NCI-H2081 treated with DMSO at 0.1 percent for 48 hours (cell line): ENCODE measurements at places on chromosomes 1 and 21.

- DNase-seq: peak; percentile 97
Measured at GRCh38 chr1:198935306-198935921, 296.6 kb downstream of the PTPRC start.

DNA sequence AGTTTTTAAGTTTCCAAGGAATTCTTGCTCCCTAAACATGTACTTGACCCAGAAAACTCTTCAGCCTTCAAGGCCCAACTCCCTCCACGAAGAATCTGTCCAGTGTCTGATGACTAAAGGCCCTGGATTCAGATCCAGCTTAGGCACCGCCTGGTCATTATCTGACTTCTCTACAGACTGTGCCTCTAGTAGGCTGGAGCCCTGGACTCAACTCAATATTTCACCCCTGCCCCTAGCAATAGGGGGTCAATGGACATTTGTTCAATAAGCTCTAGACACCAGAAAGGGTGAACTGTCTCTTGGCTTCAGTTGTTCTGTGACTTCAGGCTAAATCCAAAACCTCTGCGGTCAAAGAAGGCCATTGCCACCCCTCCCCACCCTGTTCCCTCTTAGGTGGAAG lies 34.5 kb downstream of the NUAK2 start:
- no peak for DNase-seq

GRCh38 chr1:51238034-51238403 lies 1.9 kb downstream of the RNF11 start:
- DNase-seq: no peak

DNA sequence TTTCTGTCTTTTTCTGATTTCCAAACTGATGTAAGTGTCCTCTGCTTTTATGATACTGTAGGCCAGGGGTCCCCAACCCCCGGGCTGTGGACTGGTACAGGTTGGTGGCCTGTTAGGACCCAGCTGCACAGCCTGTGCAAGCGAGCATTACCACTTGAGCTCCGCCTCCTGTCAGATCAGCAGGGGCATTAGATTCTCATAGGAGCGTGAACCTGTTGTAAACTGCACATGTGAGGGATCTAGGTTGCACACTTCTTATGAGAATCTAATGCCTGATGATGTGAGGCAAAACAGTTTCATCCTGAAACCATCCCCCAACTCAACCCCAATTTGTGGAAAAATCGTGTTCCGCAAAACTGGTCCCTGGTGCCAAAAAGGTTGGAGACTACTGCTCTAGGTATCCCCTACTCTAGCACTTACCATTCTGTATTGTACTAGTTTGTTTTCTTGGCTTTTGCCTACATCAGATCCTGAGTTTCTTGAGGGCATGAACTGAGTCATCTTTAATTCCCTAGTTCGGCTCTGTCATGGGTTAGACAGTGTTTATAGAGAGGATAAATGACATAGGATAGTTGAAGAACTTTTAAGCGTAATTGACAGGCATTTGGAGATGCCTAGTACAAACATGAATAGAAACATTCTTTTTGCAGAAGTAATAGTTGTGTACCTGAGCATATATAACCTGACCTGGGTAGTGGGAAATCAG lies 4.1 kb downstream of the ABCD3 start:
- no peak for DNase-seq

DNA sequence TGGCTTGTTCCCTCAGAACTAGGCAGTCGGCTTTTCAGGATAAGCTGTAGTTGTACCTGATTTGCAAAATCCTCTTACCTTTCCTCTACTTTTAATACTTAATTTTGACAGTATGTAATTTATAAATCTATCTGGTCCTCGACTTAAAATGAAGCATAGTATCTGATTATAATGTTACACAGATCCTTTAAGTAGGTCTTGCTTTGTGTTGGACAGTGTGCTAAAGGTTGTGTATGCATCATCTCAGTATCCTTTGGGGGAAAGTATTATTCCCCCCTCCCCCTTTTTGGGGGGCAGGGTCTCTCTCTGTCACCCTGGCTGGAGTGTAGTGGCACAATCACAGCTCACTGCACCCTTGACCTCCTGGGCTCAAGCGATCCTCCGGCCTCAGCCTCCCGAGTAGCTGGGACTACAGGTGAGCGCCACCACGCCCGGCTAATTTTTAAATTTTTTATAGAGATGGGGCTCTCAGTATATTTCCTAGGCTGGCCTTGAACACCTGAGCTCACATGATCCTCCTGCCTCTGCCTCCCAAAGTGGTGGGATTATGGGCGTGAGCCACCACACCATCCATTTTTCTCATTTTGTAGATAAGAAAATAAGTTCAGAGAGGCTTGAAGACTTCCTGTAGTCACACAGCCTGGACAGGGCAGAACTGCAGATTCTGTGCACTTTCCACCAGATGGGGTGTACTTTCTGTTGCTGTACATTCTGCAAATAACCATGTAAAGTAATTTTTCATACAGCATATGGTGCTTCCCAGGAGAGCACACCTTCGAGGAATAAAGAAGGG lies 791 bp upstream of the STX6 start:
- no peak for DNase-seq

DNA sequence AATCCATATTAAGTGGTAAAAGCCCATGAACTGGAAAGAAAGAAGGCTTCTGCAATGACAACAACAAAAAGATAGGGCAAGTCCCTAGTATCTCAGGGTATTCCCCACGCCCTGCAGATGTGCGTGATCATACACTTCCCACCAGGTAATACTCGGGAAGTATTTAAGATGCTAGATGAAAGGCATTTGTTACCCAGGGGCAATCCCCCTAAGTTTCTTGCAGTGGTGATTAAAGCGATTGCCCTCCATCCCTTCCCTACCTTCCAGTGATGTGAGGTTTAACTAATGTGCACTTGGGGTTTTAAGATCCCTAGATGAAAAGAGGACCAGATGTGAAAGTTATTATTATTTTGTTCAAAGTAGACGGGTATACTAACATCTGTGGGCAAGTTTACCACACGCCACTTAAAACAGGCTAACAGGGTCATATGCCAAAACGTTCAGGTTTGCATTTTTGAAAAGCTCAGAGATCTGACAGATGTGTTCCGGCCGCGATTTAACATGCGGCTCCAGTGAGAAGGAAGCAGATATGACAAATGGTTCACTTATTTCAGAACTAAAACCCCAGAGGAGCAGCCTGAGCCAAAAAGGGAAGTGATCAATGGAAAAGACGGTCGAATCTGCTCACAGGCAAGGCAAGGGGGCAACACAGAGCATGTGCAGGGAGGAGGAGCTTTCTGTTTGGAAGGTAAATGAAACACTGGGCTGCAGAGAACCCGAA lies 17.4 kb downstream of the TIAM1 start:
- DNase-seq: no peak
